Inflammatory macrophage treated with lipopolysaccharide for 4 hours (primary cell): ENCODE measurements at places on chromosomes 6 and 20.
A peak's percentile ranks its signal among the peaks of the same experiment; 100 is the strongest.

GRCh38 chr6:134575221-134575620 lies 257.3 kb upstream of the SGK1 start:
- DNase-seq, result peak; percentile 22

DNA sequence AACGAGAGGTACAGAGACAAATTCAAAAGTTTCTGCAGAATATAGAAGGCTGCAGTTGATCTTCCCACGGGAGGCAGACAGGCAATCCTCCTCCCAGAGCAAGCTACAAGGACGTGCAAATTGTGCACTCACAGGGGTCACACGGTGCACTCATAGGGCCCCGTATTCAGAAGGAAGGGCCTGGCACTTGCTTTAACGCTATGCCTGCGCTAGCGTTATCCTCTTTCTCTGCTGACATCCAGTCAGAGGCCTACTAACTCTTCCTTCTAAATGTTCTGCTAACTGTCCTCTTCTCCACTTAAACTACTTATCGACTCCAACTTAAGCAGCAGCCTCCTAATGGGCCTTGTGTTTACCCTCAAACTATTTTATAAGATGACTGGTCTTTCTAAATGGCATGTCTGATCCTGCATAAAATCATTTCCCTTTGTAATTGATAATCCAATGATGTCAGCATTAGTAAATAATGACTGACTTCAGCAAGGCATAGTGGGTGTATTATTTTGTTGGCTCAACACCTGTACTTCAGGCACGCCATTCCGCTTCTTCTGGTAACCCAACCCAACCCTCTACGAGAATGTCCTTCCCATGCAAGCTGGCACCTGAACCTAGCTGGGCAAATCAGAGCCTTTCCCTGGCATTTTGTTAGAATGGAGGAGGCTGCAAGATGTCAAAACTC lies 2.2 kb downstream of the IFNGR1 start:
- DNase-seq, result peak; percentile 13

GRCh38 chr20:41872930-41873329 lies 254.8 kb upstream of the CHD6 start:
- no peak for DNase-seq

DNA sequence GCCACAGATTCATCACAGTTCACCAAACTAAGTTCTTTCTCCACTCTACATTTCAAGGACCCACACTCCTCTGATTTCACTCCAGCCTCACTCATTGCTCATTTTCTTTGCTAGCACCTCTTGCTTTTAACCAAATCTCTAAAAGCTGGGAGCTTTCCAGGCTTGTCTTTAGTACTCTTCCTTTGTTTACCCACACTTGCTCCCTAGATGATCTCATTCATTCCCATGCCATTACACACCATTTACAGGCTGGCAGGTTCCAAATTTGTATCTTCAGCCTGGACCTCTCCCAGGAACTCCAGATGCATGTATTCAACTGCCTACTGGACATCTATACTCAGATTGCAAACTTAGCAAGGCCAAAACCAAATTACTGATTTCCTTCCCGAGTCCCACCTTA lies 5.3 kb upstream of the GUCA1B start:
- no peak for DNase-seq

DNA sequence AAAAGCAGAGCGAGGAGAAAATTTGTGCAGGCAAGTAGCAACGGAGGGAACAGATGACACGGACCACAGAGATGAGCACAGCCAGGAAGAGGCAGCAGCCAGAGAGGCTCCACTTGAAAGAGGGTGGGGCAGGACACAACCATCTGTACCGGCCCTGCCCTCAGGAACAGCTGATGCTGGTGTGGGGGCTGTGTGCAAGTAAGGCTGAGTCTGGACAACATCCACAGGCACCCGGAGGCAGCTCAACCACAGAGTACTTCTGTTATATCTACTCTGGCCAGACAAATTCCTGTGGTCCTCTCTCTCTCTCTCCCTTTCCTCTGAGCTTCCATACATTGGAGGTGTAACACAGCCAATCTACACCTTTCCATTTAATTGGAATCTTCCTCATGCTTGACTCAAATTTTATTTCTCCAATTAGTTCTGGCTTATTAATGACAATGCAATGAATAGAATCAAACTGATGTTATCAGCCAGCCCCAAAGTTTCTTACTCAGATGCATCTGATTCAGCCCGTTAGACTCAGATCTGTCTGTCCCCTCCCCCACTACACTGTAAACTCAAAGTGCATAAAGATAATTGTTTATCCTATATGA lies 24.9 kb downstream of the KIF13A start:
- DNase-seq, result no peak

GRCh38 chr6:11668455-11668854 lies 110.1 kb downstream of the ADTRP start:
- peak; percentile 50 for DNase-seq

- DNase-seq, result peak; percentile 42
These were observed 48.7 kb upstream of the CITED2 start for GRCh38 chr6:139423037-139423703.

GRCh38 chr6:7731294-7731693 lies 5.4 kb downstream of the BMP6 start:
- peak; percentile 18 for DNase-seq

- DNase-seq, result no peak
These were observed 394.2 kb downstream of the BMP2 start for GRCh38 chr20:7161690-7162089.

GRCh38 chr6:25441663-25442270 lies 162.6 kb downstream of the CARMIL1 start:
- DNase-seq, result no peak

- DNase-seq, result peak; percentile 91
These were observed 3.5 kb downstream of the CTNNBL1 start for GRCh38 chr20:37697314-37697713.

DNA sequence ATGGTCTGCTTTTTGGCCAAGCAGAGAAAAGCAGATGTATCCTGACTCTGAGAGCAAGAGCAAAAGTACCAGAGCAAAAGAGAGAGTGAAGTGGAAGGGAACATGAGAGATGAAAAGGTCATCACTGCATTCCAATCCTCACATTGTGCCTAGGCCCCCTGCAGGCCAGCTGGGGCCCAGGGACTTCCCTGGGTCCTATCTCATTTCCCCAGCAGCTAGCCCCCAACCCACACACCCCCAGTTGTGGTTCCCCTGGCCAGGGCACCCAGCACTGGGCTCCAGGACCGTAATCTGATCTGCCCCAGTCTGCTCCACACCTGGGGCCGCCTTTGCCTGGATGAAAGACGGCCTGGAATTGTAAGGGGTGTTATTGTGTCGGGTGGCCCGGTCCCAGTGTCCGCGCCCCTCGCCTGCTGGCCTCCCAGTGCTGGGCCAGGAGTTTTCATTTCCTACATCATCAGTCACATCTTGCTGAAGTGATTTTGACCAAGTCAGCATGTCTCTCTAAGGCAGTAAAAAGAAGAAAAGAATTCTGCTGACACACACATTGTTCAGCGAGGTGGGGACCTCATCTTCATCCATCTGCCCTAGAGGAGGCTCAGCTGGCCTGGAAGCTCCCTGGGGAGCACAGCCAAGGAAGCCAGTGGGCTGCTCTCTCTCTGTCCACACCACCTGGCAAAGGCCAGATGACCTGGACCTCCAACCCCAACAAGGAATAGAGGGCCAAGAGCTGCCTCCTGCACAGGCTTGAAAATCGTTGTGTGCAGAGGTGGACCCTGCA lies 4.0 kb upstream of the BMP7 start:
- DNase-seq, result no peak

DNA sequence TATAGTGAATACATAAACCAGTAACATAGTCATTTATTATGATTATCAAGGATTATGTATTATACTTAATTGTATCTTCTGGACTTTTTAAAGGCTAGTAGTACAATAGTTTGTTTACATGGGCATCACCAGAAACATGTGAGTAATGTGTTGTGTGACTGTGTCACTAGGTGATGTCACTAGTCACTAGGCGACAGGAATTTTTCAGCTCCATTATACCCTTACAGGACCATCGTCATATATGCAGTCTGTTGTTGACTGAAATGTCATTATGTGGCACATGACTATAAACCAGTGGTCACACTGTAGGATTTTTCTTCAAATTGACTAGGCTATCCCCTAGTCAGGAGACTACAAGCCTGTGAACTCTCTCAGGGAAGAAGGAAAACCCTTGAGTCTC lies 86.5 kb upstream of the CENPW start:
- DNase-seq, result no peak

DNA sequence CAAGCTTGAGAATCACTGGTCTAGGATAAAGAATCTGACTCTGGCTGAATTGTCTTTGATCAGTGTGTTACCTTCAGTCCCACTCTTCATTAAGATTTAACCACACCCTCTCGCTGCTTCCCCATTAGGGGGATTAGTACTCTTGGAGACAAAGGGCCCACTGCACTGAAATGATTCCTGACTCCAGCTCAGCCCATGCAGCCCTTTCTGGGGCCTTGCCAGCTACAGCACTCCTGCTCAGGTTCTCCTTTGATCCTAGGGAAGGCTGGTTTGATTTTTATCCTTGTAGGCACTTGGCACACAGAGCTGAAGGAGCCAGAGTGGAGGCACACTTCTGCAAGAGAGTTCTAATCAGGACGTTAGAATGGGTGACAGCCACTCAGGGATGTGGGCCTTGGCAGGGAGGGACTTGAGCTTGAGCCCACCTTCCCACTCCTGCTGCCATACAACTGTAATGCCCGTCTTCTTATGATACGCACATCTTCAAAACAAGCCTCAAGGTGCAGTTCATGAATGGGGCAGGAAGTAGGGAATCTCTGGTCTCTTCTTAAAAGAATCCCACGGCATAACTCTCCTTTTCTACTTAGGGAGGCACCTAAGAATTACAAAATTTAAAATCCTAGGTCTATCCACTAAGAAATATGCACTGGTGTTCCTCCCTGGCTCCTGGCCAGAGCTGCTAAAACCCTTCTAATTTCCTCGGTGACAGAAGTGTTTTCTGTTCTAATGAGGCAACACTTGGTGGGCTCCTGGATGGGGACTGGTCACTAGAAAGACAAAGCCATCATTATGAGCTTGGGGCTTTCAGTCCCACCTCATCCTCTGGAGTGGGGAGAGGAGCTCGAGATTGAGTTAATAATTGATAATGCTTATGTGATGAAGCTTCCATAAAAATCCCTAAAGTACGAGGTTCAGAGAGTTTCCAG lies 1.5 kb upstream of the SLA2 start:
- no peak for DNase-seq

DNA sequence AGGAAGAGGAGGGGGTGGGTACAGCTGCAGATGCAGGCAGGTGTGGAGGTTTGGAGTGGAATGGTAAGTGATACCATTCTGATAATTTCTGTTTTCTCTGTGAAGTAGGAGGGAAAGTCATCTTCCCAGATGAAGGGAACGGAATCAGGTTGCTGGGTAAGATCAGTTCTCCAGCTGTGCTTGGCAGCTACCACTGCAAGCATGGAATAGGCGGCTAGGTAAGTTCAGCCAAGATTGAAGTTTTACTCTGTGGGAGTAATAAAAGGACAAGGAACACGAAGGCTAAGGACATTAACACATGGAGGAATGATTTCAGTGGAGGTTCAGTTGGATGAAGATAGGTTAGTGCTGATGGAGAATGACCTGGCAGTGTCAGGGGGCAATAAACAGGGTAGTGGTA lies 128.3 kb downstream of the CARMIL1 start:
- no peak for DNase-seq

DNA sequence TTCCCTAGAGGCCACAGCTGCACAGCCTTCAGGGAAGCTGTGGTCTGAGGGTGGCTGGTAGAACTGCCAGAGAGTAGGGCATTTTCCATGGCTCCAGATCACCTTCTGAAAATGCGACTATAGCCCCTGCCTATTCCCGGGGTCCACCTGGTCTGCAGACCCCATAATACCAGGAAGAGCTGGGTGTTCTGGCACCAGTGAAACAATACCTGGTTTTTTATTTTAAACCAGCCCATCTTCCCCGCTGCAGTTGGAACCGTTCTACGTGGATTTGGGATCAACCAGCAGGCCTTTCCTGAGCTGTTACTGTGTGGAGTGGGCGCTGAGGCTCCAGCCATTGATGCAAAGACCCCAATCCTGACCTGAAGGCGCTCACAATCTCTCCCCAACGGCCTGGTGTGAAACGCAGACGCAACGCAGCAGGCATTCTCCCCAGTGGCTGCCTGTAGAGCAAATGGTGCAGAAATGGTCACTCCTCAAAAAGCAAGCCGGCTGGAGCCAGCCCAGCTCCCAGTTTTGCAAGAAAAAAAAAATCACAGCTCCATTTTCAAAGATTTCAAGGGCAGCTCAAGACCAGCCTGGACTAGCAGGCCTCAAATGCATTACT lies 11.3 kb downstream of the NPEPL1 start:
- DNase-seq, result no peak

DNA sequence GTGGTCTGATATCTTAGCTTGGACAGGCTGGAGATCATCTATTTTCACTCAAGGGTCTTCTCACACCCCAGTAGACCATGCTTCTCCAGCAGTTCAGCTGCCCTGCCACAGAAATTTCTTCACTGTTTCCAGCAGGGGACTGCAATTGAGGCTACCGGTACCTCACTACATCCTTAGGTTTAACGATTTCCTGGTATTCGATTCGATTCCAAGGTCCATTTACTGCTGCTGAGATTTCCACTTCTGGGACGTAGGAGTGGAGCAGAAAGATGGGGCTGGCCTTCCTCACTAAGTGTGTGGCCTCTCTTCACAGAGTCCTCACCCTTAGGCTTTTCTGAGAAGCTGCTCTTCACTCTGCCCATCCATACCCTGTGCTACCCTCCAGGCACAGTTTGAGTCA lies 6.2 kb downstream of the VPS16 start:
- no peak for DNase-seq

GRCh38 chr6:35589201-35589739 lies 76.6 kb upstream of the TULP1 start:
- DNase-seq, result no peak

- peak; percentile 84 for DNase-seq
These were observed 20.5 kb downstream of the PCK1 start for GRCh38 chr20:57581202-57582028.
